ENCODE measurements at places on chromosomes 5 and 9.

DNA sequence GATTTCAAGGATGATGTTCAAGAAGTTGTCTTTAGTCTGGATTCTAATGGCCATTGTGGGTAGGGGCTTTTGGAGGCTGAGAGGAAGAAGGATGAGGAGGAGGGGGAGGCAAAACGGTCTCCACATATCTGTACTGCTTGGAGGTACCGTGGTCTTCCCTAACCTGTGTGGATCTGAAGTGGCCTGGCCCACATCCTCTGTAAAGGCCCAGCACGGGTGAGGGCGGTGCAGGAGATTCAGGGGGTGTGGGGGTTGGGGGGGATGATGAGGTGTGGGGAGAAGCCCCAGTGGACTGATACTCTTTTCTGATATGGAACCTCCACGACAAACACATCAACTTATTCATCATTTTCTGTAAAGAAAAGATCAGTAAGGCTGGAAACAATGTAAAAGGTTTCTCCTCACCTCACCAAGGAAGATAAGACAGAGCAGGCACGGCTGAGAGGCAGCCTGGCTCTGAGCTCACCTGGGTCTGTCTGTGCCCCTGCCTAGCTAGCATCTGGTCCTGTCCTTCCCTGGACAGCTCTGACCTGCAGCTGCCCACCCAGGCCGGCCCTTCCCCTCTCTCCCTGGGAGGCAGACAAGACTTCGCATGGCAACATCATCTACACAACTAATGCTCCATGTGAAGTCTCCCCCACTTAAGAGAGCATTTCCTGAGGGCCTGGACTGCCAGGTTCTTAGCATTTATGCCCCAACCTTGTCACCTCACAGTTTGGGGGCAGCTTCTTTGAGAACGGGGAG, 5.6 kb upstream of the IL3 start:
- DNase-seq, result no peak

- DNase-seq, result no peak
Observed at GRCh38 chr9:85053206-85053786, 383.8 kb downstream of the NTRK2 start.

DNA sequence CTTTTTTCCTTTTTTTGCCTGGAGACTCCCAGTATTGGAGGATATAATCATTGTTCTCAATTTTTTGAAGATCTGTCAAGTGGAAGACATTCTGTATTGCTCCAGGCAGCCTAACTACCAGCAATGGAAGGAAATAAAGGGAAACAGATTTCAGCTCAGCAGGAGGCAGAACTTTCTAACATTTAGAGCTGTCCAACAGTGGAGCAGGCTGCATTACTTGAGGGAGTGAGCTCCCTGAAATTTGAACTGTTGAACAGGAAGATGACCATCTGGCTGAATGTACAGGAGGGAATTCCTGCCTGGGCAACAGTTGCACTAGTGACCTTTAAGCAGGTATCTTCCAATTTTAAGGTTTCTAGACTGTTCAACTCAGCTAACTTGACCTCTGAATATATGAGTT, 1.1 kb upstream of the GAPVD1 start:
- DNase-seq, result no peak

DNA sequence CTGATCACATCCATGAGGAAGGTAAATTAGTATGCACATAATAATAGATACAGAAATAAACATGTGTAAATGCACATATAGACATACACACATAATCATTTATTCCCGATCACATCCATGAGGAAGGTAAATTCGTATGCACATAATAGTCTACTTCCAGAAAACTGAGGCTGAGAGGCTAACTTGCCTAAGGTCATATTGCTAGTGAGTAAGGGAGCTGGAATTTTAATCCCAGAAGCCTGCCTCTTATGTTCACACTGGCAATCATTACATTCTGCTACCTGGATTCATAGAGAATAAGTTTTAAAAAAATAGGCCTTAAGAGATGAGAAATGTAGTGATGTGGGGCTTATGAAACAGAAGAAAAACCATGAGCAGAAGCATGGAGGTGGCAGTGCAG, 716.3 kb downstream of the BRINP1 start:
- DNase-seq, result no peak

- DNase-seq, result peak; percentile 10
Observed at GRCh38 chr9:86413971-86414880, 60.0 kb upstream of the TUT7 start.

GRCh38 chr5:136021016-136021405, 7.8 kb upstream of the TGFBI start:
- DNase-seq, result no peak

DNA sequence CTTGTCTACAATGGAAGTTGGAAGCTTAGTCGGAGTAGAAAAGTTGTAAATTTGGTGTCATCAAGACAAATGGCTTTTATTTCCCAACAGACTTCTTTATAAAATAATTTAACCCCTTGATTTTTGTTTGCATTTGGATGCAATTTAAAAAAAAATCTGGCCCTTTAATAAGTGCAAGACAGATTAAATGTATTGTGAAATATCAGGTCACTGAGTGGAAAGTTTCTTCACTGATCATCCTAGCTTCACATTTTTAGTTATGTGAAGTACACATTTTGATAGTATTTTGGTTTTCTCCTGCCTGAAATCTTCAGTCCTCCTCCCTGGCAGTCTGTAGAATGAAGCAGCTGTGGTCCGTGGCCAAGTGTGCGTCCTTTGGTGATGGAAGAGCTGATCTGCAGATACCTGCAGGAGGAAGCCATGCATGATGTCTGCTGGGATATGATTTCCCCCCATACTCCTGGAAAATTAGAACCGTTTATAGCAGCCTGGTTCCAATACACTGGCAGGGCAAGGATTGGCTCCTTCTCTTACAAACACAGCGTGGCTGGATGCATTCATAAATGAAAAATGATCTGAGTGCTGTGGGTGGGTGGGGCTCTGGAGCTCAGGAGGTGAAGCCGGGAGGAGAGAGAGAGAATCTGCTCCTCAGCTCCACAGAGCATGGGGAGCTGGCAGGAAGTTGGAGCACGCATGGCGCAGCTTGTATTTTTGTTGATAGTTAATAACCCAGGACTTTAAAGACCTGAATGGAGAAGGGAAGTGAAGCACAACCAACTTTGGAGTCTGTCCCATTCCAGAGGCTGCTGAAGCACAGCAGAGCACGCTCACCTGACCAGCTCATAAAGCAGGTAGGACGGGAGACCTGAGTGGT, 238.4 kb downstream of the GOLPH3 start:
- DNase-seq, result no peak

- DNase-seq, result no peak
Observed at GRCh38 chr9:83266331-83266665, 203.4 kb upstream of the RASEF start.

DNA sequence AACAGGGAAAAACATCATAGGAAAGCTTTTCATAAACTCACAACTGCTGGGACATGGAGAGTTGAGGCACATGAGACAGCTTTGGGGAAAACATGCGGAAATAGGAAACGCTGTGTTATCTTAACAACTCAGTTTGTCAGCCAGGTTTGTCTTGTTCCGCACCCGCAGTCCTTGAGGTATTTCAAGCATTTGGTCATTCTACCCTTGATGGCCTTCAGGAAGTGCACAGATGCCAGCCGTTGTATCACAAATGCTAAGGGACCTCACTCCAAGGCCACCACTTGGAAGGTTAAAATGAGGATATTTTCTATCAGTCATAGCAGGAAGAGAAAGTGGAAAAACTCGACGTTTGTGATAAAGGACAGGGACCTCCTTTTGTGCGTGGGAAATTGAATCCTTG, 83.8 kb downstream of the TRIO start:
- DNase-seq, result no peak

- DNase-seq, result no peak
Observed at GRCh38 chr5:100313657-100314056, 221.5 kb upstream of the FAM174A start.

DNA sequence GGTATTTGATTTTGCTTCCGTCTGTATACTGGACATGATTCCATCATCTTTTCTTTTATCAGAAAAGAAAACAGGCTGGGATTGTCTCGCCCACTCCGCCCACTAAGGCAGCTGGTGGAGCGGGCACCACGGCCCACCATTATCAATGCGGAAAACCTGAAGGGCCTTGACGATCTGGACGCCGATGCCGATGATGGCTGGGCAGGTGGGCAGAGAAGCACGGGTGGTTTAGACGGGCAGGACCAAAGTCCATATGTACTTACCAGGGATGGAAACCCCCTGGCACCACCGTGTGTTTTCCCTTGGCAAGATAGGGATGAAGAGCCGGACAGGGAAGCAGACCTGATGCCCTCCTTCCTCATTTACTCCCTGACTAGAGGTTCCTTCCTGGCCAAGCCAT, 53.7 kb downstream of the PRRC2B start:
- no peak for DNase-seq

- DNase-seq, result no peak
Observed at GRCh38 chr9:77224746-77225312, 47.5 kb downstream of the VPS13A start.

- DNase-seq, result no peak
Observed at GRCh38 chr5:162514116-162514515, 446.5 kb downstream of the GABRG2 start.

GRCh38 chr5:158013303-158013702, 154.4 kb upstream of the CLINT1 start:
- DNase-seq, result no peak

DNA sequence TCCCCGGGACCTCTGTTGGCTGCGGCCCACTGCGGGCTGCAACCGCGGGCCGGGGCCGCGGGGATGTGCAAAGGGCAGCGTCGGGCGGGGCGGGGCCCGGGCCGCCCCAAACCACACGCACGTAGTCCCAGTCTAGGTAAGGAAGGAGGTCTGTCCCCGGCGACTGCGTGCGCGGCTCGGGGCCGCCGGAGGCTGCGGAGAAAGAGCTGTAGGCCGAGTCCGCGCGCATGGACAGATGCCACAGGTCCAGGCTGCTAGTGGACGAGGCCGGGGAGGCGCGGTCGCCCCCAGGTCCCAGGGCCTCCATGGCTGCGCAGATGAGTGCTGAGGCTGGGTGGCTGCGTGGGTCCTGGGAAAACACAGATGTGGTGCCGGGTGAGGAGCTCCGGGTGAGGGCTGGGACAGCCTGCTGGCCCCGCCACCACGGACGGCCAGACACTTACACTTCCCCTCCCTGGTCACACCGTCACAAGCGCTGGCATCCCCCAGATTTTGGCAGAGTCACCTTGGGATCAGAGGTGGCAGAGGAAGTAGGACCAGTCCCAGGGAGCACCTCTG, 4.5 kb downstream of the SHROOM1 start:
- no peak for DNase-seq

All from central memory CD4-positive, alpha-beta T cell (primary cell).